Activated CD8-positive, alpha-beta memory T cell treated with anti-CD3 and anti-CD28 coated beads for 4 hours (primary cell): ENCODE measurements at places on chromosomes 7 and 10.

DNA sequence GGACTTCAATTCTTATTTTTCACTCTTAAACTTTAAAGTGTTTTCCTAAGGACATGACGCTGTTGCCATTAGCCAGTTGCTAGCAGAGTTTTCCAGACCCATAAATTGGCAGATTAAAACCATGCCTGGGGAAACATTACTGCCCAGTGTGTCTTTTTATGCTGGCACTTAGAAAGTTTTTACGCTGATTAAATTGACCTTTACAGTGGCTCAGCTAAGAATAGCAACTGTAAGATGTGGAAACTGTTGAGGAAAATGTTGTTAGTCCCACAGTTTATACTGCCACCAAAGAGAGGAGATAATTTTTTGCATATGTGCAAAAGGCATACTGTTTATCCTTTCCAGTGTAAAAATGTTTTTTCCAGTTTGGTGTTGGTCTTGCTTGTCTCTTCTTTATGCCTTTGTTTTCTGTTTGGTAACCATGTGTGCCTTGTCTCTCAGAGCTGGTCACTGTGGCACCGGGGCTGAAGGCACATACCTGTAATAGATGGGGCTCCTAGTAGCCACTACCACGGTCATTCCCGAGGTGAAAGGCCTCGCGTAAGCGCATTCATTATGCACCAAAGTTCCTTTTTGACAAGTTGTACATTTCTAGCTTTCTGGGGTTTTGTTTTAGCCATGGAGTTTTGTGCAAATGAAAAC, 45.3 kb downstream of the CYP17A1 start:
- DNase-seq = no peak

- DNase-seq = no peak
These were observed 63.5 kb upstream of the SH2B2 start for GRCh38 chr7:102223184-102223583.

DNA sequence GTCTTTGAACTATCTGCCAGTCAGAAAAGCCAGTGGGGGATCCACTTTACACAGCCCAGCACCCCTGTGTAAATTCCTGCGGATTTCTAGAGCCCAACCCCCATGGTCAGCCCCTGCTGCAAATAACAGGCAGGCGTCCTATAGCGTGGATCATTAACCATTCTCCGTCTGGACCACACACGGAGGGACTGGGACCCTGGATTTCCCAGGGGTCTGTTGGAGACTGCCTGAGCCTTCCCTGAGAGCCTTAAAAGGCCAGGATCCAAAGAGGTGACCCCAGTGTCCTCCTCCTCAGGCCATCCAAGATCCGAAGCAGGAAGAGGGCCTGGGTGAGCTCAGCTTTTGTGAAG, 11.2 kb upstream of the GRID1 start:
- no peak for DNase-seq

DNA sequence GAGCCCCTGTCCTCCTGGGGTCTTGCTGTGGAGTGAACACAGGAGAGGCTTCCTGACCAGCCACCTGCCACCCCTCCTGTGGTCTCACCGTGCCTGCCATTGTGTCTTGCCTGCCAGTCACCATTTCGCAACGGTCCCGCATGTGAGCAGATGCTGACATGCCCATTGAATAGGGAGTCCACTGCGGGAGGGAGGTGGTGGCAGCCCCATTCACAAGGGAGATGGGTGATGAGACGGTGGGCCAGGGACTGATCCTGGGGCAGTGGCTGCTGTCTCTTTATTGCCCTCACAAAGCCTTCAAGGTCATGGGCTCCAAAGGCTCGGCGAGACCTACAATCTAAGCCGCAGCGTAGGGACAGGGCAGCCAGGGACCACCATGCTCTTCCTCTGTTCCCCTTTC, 76.0 kb upstream of the NPTX2 start:
- no peak for DNase-seq

DNA sequence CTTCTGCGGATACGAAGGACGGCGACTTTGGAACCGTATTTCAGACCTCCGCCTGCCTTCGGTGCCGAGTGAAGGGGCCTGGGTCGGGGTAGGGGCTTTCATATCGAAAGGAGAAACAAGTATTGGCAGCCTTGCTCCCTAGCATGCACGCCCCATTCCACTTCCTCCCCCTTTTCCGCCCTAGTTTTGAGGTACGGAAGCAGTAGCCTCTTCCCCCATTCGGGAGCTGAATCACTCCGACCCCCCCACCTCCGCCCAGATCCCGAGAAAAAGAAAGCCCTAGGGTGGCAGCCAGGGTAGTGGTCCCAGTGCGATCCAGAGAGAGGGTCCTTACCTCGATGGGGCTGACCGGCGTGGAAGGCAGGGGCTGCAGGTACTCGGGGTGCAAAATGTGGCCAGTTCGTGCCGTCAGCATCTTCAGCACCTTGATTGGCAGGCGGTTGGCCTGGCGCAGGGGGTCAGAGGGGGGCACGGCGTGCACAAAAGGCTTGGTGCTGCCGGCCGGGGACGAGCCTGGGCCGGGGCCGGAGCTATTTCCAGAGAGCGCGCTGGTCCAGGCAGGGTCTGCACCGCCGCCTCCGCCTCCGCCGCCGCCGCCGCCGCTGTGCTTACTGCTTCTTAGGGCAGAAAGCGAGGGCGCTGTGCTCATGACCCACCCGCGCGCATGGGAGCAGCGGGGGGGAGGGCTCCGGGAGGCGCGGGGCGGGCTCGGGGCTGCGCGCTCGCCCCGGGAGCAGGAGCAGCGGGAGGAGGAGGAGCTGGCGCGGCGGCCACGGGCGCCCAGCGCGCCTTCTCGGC, 594 bp downstream of the ZNF503 start:
- no peak for DNase-seq

GRCh38 chr7:135965602-135966001, 11.6 kb downstream of the MTPN start:
- DNase-seq = no peak

DNA sequence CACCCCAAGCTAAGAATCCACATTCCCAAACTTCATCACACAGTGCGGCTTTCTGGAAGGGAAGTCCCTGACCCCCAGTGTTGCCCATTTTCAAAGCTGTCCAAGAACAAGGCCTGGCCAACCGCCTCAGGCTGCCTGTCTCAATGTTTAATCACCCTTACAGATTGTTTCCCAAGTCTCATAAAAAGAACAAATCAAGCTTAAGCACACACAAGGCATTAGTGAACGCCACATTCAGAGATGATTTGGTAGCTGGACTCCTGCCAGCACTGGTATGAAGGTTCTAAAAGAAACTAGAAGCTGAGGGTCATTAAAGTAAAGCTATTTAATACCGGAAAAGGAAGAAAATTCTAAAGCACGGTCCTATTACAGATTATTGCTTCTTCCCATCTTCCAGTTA, 35.6 kb downstream of the C10orf90 start:
- DNase-seq = no peak

DNA sequence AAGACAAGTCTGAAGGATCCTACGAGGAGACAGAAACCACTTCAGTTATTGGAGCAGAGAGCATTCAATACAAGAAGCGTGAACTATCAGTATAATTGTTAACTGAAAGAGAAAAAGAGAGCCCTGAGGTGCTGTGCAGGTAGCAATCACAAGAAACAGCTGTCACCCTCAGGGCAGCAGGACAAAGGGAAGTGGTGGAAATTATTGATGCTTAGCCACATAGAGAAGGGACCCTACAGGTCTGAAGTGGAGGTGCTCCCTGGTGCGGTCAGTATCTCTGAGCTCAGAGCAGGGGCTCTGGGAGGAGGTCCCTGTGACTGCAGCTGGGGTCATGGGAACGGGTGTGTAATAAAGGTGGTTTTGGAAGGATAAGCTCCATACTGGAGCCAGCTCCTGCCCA, 97.8 kb upstream of the KLF6 start:
- DNase-seq = no peak

DNA sequence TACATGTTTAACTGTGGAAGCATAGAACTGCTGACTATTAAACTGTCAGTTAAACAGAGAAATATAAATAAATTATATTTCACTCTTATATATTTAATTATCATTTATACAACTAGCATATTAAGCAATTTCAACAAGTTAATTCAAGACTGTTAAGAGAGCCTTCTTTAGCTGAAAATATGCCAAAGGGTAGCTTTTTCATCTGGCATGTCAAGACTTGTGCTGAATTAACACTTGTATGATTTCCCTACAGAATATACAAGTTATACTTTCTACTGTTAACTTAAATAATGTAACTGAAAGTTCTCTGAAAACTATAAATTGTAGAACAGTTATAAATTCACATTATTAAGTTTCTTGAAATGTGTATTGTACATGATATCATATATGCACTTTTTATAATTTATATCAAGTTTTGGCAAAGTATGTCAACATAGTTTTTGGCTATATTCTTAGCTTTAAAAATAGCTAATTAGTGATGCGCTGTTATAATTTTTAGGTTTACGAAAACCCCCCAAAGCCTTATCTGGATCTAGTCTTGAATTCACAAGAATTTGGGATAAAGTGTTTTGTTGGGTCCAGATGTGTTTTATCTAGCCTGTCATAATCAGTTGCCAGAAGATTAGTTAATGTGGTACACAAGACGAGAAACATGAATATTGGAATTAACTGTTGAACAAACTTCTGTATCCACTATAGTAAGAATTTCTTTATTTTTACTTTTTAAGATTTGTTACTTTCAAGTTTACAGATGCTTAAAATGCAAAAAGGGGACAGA, 231.1 kb upstream of the FOXP2 start:
- DNase-seq = no peak
